Hematopoietic multipotent progenitor cell treated with erythropoietin and hydrocortisone succinate and interleukin-3 and kit ligand, for 15 days (in vitro differentiated cells): ENCODE measurements at places on chromosomes 12 and 14.

DNA sequence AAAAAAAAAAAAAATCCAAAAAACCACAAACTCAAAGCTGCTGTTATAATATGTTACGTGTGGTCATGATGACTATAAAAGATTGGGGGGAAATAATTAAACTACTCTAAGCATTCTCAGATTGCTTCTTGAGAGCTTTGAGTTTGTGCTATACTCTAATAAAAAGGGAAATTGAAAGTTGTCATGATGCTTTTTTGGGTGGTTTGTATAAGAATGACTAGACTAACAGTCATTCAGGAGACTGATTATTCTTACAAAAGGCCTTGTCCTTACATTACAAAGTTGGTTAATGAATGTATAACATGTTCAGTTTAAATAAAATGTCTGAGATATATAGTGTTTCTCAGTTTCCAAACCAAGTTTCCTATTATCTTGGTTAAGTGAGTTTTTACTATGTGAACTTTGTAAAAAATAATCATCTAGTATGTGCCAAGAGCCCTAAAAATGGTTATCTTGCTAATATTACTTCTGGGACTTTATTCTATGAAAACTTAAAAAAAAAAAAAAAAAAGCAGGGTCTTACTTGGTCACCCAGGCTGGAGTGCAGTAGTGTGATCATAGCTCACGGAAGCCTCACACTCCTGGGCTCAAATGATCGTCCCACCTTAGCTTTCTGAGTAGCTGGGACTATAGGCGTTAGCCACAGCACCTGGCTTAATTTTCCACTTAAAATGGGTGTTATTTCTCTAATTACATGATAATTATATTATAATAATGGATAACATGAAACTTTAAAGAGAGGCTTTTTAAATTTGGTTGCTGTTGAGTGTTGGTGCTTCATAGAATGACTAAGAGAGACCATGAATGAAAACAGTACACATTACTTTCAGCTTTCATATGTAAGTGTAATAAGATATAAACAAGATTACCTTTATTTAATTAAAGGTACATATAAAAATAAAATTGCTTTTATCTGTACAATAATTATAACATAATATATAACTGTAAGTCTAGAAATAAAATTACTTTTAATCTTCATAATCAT is 459.6 kb upstream of the RGS6 start:
- DNase-seq: no peak

DNA sequence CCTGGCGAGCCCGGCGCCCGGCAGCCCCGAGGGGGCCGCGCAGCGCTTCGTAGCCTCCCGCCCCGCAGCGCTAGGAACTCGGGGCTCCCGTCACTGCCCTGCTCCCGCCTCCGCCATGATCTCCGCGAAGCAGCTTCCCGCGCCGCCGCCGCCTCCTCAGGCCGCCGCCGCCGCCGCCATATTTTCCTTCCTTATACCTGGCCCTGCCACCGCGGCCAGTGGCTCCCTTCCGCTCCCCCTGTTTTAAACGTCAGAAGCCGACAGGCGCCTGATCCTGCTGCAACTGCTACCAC is 286 bp downstream of the PPP4R3A start:
- DNase-seq: no peak

DNA sequence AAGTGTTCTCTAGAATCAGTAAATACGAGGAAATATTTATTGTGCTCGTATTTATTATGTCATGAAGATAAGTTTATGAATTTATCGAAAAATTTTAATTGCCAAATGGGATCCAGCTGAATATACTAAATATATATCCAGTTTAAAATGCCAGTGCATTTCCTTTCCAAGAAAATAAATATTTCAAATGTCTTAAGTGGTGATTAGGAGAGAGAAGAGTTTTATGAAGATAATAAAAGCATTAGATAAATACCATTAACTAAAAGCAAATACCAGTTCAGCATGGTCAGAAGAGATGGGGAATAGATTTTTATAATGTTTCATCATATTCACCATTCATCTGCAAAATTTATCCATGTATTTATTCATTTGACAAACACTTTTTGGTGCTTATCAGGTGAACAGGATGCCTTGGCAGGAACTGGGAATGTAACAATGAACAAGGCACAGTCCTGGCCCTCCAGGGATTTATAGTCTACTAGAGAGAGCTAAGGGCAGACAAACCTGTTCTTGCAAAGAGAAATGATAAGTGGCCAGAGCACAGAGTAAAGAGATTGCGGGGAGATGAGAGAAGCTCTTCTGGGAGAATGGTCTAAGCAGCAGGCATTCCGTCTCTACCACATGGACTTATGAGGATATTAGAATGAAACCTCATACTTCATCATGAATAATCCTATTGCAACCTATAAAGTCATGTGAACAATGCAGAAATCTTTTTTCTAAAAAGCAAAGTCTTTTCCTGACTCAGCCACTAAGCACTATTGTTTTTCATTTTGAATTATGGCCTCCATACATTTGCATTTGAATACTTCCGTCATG is 143.7 kb upstream of the ABCD2 start:
- no peak for DNase-seq

DNA sequence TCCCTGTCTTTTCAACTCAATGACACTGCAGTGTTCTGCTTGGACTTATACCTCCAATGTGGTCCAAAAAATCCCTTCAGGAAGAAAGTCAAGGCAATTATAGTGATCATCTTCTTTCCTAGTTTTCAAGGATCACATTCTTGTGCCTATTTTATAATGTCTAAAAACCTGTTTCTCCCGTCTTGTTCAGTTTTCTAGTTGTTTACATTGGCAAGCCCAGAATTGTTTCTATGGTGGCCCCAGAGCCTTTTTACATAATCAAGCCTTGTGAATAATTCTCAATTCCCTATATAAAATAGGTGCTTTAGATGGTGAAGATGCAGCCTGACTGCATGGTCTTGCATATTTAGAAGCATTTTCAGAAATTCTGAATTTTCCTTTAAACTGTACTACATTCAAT is 14.5 kb upstream of the LDHB start:
- no peak for DNase-seq

DNA sequence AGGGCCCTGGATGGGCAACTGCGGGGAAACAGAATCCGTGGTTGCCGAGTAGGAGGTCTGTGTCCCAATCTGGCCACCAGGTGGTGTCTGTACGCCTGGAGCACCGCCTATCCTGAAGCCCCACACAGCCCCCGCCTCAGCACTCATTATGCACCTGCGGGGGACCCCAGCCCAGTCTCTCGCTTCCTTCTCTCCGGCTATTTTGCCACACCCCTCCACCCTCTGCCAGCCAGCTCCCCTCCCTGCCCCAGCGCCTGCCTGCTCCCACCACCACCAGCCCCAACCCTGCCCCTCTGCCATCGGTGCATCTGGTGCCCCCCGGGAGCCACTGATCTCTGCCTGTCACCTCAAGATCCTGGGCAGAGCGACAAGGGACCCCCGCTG is 2.2 kb upstream of the NXPH4 start:
- peak; percentile 43 for DNase-seq

GRCh38 chr12:41234692-41235091 is 46.6 kb downstream of the PDZRN4 start:
- no peak for DNase-seq

DNA sequence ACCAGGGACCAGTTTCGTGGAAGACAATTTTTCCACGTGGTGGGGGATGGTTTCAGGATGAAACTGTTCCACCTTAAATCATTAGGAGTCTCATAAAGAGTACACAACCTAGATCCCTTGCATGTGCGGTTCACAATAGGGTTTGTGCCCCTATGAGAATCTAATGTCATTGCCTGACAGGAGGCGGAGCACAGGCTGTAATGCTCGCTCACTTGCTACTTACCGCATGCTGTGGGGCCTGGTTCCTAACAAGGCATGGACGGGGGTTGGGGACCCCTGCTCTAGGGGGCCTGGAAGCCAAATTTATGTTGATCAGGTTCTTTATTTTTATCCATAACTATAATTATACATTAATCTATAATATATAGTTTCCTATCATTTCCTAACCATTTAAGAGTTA is 315.3 kb downstream of the MED13L start:
- no peak for DNase-seq

GRCh38 chr14:79528828-79529416 is 682.4 kb downstream of the DIO2 start:
- no peak for DNase-seq

DNA sequence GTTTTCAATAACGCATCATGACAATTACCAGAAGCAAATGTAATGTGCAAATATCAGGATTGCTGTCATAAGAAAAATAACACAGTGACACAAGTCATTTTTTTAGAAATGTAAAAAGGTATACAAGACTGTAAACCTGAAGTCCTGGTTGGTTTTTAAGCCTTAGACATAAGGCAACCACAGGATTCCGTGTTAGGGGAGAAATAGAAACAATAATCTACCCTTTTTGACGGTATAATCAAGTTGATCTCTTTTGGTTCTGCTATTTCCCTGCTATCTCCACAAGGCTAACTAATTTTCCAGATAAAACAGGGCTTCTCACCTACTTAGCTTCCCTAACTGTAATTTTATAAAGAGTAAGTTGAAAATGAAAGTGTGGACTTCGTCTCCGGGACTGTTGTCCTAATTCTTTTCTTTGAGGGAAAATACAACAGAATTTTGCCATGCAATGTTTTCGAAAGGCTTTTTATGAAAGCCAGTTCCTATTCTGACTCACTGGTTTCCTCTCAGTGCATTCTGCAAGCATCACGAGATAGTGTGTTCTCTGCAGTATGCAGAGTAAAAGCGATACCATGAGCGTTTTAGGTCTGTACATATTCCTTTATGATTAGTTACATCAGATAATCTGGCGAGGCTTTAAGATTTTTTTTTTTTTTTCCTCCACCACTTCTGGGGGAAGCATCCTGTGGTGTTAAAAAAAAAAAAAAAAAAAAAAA is 10.6 kb downstream of the MYO1H start:
- no peak for DNase-seq

- no peak for DNase-seq
Measured at GRCh38 chr12:10708862-10709261, 14.3 kb downstream of the YBX3 start.

DNA sequence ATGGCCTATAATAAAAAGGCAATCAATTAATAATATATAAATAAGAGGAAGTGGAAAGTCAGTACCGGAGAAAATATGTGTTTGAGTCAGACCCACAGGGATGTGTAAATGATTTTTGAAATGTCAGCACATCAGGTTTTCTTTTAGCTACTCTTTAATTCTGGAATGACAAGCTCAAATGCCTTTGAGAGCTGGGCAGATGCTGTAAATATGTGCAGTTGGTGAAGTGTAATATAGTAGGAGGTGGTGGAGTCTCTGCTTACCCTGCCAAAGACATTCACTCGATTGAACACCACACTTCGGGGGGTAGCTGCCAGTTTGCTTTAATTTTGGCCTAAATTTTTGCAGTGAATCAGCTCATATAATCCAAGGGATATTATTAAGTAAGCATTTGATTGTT is 93.0 kb downstream of the PLEKHA5 start:
- no peak for DNase-seq

GRCh38 chr12:67925552-67925951 is 63.7 kb upstream of the IFNG-AS1 start:
- no peak for DNase-seq

- DNase-seq: no peak
Measured at GRCh38 chr12:11747969-11748368, 98.5 kb downstream of the ETV6 start.

GRCh38 chr14:93005838-93006237 is 82.9 kb downstream of the CHGA start:
- DNase-seq: no peak

DNA sequence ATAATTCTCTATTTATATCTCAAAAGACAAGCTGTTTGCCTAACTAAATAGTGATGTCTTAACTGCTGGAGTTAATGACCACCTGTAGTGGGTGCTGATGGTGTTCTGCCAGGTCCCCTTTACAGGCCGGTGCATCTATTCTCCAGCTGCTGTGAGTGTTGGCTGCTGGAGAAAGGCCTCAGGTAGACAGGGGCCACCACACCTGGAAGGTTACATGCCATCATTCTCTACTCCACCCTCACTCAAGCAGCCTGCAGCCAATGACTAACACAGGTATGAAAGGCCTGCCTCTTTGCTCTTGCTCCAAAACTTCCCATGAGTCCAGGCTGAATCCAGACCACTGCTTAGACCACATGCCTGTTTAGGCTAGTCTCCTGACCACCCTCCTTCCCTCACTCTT is 73.9 kb downstream of the RPS6KA5 start:
- DNase-seq: no peak

DNA sequence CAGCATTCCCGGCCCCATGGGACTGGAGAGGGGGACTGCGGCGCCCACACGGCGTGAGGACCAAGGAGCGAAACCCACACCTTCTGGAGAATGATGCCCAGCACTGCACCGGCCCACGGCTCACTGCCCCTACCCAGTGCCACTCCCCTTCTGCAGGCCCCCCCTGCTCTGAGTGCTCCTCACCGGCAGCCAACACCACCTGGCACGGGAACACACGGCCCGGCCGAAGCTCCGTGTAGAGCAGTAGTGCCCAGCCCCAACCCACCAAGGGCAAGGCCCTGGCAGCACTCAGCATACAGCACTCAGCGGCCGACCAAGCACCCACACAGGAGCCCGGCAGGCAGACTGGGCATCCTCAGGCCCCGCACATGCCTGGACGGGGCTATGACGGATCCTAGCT is 13.4 kb downstream of the BTBD6 start:
- DNase-seq: no peak

DNA sequence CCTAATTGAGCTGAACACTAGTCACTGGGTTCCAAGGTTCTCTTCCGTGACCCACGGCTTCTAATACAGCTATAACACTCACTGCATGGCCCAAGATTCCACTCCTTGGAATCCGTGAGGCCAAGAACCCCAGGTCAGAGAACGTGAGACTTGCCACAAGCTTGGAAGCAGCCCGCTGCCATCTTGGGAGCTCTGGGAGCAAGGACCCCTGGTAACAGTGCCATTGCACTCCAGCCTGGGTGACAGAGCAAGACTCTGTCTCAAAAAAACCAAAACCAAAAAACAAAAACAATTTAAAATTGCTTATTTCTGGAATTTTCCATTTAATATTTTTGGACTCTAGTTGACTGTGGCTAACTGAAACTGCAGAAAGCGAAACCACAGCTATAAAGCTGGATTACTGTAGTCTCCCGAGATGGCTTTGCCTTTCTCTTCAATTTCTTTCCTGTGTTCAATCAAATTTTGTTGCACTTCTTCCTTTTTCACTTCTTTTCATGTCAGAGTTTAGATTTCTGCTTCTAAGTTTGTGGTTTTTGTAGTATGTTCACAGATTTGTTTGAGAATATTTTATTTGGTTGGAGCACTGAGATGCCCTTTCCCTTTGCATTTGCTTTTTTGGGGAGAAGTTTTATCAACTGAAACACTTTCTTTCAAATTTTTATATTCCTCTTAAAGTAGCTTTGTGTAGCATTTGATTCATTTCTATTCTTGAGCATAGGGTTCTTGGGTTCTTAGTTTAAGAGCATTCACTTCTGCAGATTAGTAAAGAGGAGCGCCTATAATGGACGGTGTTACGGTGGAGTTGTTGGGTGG is 44.6 kb downstream of the DDHD1 start:
- no peak for DNase-seq

DNA sequence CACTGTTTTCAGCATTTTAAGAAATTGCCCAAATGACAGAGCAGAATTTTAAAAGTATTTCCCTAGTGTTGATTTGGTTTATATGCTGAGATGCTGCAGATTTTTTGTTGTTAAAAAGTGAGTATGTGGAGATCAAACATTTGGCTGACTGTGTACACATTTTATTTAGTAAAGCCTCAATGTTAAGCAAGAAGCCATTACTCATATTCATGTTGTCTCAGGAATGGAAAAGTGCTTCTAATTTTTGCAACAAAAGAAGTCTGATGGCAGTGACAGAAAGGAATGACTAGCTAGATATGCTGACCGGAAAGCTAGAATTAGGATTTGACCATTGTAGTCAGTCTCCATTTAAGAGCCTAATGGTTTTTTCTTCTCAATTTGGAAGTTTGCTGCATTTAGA is 22.5 kb downstream of the SLC38A6 start:
- DNase-seq: no peak

- DNase-seq: no peak
Measured at GRCh38 chr12:105292705-105293104, 37.8 kb upstream of the C12orf75 start.
